ENCODE measurements at places on chromosomes 1 and 21.

GRCh38 chr1:109350182-109350581 lies 43.4 kb upstream of the MYBPHL start:
- DNase-seq: no peak

- DNase-seq: no peak
These were observed 11.4 kb upstream of the CCN1 start for GRCh38 chr1:85569122-85569521.

GRCh38 chr1:192158181-192158580 lies at the start of gene RGS18:
RGS18 (plus strand) TSS chr1:192158462; CDS start chr1:192158638, 176 bp downstream.
- DNase-seq: no peak

- no peak for DNase-seq
These were observed 576.9 kb upstream of the B3GALT2 start for GRCh38 chr1:193763266-193763665.

- no peak for DNase-seq
These were observed 14.9 kb downstream of the ATP1A2 start for GRCh38 chr1:160130486-160130885.

GRCh38 chr1:171860696-171861095 lies 19.4 kb downstream of the DNM3 start:
- DNase-seq: no peak

DNA sequence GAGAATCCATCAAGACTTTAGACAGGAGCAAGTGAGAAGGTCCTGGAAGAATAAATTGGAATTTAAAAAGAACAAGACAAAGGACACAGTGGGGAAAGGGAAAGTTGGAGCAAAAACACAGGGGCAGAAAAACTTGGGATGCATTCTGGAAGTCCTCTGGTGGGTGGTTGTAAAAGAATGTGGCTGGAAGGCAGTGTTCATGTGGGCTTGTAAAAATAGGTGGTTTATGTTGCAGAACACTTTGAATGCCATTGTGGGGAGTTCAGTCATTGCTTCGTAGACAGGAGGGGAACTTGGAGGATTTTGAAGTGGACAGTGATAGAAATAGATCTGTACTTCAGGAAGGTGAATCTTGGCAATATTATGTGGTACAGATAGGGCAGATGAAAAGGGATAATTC lies 15.2 kb downstream of the KIF1B start:
- no peak for DNase-seq

DNA sequence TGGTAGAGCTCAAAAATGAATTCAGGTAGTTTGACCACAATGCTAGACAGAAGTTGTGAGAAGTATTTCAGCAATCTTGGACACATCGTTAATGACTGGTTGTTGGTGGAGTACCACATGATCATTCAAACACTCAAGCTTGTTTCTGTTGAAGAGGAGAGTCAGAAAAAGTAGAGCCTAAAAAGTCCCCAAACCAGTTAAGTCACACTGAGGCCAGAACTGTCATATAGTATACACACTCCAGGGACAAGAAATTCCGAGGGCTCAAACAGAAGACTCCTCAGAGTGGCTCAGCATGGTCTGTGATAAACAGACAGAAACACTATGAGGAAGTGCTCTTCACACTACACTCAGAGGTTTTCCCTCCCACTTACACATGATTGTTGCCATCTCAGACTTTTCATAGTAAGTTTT lies 5.8 kb downstream of the TRIM33 start:
- DNase-seq: no peak

GRCh38 chr1:205985330-205986005 lies 17.7 kb downstream of the RAB7B start:
- DNase-seq: no peak

DNA sequence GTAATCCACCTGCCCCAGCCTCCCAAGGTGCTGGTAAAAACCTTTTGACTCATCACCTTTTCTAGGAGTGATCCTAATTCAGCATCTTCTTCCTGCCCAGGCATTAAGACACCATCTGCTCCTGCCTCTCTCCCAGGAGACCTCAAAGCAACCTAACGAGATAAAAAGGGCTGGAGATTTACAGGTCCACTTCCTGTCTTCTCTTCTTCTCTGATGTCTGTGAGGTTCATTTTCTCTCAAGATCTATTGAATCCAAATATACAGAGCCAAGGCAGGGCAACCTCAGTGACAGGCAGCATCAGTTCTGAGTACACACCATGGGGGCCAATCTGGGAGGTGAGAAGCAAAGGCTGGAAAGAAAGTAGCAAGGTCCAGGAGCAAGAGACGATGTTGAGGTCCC lies 219.4 kb downstream of the SETD4 start:
- DNase-seq: no peak

- no peak for DNase-seq
These were observed 15.0 kb upstream of the LRP8 start for GRCh38 chr1:53342735-53343470.

DNA sequence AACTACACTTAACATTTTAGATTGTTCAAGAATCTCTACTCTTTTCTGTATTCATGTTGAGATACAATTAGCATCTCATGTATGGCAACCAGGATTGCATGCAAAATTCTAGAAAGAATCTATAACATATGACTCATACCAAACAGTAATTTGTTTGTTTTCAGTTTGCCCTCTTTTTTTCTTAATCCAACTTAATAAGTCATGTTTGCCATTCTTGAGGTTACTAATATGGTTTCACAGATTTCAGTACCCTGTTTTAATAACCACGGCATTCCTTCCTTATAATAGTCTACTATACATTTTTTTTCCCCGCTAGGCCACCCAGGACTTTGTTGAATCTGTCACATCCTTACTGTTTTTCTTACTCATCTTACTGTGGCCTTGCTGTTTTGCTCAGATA lies 140.8 kb downstream of the FMN2 start:
- DNase-seq: no peak

DNA sequence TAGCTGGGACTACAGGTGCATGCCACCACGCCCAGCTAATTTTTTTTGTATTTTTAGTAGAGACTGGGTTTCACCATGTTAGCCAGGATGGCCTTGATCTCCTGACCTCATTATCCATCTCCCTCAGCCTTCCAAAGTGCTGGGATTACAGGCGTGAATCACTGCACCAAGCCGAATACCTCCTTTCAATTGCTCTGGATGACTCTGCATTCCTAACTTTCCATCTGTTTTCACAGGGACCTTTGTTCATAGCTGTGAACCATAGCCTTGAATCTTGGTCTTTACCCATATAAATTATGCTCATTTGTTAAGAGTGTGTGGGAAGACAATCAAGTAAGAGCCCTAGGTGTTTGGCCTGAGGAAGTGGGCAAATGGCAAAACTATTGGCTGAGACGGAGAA lies 422.7 kb downstream of the DISC1 start:
- DNase-seq: no peak

DNA sequence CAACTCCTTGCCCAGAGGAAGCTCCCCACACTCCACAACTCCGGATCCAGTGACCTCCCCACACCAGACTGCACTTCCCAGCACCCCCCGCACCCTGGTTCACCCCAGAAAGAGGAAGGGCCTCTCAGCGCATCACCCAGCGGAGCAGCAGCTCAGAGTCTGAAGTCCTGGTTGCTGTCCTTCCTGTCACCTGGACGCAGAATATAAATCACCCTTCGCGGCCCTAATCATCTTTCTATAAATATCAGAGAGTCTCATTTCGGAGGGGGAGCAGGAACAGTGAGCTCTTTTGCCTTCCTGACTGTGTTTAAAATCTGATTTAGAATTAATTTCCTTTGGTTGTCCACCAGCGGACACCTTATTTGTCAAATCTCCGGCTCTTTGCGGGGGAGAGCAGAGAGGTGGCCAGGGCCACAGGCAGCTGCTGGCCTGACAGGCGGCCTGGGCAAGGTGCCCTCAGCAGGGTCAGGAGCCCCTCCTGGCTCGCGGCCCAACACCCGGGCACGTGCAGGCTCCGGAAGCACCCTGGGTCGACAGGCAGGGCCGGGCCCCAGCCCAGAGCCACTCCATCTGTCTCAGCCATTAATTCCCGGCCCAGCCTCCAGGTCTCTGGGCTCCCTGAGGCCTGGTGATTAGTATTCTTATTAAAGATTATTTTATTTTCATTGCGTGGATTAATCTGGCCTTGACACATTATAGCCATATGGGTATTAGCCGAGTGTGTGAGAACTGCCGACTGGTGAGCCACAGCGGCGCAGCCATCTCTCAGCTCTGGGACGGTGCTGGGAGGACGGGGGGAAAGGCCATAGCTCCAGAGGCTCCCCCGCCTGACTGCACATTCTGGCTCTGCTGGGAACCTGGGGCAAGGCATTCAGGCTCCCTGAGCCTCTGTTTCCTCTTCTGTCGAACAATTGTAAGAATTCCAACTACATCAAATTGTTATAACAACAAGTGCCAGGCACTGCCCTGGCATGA lies 19.7 kb downstream of the EPHA8 start:
- DNase-seq: no peak

GRCh38 chr1:1358433-1359271 lies at the start of gene MXRA8:
MXRA8 (minus strand) TSS chr1:1358555; CDS start chr1:1358504, 51 bp downstream.
- no peak for DNase-seq
